ENCODE measurements at places on chromosomes 6 and 20.

DNA sequence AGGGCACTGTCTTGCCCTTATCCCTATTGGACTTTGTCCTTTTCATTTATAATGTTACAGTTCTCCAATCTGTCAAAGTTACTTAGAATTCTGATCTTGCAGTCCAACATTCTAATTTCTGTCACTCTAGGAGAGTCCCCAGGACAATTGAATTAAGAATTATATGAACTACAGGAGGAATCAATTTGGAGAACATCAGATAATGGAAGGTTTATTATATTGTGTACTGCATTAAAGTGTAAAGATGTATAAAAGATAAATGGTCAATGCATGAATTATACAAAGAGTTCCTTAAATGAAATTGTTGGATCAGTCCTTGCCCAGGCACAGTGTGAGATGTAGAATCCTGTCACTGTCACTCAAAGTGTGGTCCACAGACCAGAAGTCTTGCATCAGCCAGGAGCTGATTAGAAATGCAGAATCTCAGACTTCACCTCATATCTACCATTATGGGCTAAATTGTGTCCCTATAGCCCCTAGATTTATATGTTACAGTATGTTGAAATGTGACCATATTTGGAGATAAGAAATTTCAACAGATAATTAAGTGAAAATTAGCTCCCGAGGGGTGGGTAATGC is 145.5 kb downstream of the BTBD3 start:
- DNase-seq = no peak

GRCh38 chr6:159761129-159761872 is 544 bp upstream of the ACAT2 start:
- no peak for DNase-seq

DNA sequence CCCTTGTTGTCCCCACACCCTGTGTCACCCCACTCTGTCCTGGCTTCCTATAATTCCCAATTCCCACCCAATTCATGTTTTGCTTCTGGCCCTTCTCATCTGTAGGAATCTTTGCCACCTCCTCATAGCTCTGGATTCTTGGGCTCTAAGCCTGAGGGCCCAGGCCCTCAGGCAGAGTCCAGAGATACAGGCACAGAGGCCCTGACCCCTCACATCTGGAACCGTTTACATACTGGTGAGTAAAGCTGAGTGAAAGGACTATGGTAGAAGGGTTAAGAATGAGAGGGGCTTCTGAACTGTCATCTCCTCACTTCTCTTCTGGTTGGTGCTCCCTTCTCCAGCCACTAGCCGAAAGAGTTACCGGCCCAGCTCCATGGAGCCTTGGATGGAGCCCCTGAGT is 13.6 kb downstream of the PRRC2A start:
- DNase-seq = no peak

- DNase-seq = no peak
Measured at GRCh38 chr6:117505311-117505710, 22.8 kb downstream of the DCBLD1 start.

DNA sequence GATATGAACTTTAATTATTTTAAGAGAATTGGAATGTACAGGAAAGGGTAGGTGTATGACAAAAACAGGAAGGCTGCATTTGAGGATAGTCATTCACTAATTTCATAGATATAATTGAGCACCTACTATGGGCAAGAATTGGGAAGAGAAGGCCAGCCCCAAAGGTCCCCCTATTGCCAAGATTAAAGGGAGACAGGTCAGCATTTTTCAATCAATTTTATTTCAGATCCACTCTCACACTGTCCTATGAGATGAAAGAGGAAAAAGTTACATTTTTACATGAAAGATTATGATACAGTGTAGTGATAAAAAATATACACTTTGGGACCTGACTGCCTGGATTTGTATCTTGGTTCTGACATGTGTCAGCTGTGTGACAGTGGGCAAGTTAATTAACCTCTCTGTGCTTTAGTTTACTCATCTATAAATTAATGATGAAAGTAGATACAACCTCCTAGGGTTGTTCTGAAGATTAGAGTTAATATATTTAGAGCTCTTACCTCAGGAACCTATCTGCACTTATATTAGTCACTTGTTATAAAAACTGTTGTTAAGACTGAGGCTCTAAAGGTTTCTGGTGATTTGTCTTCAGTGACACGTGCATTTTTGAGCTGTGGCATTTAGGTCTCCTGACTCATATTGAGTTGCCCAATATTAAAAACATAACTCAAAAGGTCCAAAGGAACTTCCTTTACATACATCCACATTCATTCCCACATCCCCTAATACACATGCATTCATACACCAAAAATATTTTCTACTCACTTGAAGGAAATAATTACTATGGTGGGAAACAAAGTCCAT is 45.7 kb downstream of the SCGN start:
- no peak for DNase-seq

GRCh38 chr20:5848711-5849505 is 98.7 kb downstream of the SHLD1 start:
- DNase-seq = no peak

DNA sequence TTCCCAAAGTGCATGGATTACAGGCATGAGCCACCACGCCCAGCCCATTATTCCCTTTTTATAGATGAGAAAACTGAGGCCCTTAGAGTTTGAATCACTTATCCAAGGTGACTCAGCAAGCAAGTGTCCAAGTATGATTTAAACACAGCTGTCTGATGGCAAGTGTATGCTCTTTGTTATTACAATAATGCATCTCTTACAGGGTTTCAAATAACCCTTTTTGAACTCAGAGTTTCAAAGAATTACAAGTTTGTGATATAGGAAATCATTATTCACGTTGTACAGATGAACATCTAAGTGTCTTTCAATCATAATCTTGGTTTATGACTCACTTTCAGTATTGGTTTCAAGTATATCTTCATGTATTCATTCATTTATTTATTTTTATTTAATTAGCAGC is 63.0 kb downstream of the CD83 start:
- DNase-seq = no peak

DNA sequence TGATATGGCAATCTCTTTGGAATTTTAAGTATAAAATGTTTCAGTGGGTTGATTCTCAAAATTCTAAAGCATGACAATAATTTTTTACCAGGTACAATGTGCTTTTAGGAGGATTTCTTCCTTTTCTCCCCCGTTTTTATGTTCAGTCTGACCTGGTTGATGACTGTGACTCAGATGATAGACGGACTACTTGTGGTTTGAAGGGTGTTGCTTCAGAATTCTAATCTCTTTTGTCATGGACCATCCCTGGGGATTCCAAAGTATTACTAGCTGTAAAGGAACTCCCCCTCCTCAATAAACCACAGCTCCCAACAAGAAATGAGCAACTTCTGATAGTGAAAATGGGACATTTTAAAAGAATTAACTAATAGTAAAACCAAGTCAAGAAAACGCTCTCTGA is 34.9 kb upstream of the TNFAIP3 start:
- no peak for DNase-seq

DNA sequence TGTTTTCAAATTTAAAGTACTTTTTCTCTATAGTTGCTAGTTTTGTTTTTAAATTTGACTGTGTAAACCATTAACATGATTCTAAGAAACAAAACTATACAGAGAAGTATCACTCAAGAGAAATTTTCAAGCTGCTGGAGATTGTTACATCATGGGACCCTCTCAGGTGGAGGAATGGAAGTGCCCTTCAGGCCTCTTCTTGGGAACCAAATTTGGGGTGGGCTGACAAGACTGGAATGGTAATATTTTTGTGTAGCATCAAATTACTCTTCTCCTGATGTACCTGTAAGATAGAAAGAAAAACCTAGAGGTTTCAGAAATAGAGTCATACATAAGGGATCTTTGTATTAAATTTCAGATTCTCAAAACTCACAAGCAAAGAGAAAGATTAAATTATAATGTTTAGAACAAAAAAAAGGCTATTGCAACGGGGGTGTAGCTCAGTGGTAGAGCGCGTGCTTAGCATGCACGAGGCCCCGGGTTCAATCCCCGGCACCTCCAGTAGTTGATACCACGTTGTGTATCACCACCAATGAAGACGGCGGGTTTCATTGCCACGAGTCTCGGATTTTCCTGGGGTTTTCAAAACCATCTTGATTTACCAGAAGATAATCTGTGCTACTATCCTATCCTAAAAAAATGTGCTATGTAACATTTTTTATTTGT is 193.7 kb downstream of the GPX5 start:
- DNase-seq = no peak

DNA sequence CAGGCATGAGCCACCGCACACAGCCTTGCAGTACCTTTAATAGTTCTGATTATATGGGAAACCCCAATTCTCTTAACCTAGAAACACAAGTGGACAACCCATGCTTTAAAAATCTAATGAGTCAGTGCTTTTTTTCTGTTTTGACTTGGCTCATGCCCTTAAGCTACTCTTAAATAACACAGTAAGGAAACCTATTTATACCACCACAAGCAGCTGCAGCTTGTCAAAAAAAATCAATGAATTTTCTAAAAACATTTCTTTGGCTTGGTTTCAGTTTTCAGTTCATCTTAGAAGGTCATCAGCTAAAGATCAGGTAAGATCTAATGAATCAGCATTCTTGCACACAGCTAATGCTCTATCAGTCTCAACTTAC is 124.1 kb upstream of the DST start:
- DNase-seq = no peak

GRCh38 chr6:145865595-145865994 is 51.0 kb upstream of the FBXO30 start:
- DNase-seq = no peak

GRCh38 chr20:56391596-56392131 is 351 bp downstream of the AURKA start:
- no peak for DNase-seq

- no peak for DNase-seq
Measured at GRCh38 chr20:37190354-37191112, 11.2 kb upstream of the MROH8 start.

DNA sequence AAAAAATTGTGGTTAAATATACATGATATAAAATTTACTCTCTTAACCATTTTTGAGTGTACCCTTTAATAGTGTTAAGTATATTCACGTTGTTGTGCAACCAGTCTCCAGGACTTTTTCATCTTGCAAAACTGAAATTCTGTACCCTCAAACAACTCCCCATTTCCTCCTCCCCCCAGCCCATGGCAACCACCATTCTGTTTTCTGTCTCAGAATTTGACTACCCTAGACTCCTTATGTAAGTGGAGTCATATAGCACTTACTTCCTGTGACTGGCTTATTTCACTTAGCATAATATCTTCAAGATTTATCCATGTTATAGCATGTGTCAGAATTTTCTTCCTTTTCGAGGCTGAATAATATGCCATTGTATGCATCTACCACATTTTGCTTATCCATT is 5.1 kb downstream of the VPS16 start:
- DNase-seq = no peak

- DNase-seq = no peak
Measured at GRCh38 chr20:8431538-8432434, 299.7 kb downstream of the PLCB1 start.

- DNase-seq = no peak
Measured at GRCh38 chr6:129476810-129477209, 233.2 kb downstream of the ARHGAP18 start.

All from activated gamma-delta T cell treated with Interleukin-2 at 50 U/mL for 16 hours (primary cell).